Stomach (tissue), 19 donors: ENCODE measurements at places on chromosomes 7 and 10. TPM values are rescaled to one million over a fixed set of nuclear protein-coding genes. Genes with fewer than 3 reads are reported as not detected.

Gene SVIL
- 131 TPM for total RNA-seq

Gene NKX1-2
- not detected for total RNA-seq

Gene ABCC2
- 0.45 TPM for total RNA-seq

DNA sequence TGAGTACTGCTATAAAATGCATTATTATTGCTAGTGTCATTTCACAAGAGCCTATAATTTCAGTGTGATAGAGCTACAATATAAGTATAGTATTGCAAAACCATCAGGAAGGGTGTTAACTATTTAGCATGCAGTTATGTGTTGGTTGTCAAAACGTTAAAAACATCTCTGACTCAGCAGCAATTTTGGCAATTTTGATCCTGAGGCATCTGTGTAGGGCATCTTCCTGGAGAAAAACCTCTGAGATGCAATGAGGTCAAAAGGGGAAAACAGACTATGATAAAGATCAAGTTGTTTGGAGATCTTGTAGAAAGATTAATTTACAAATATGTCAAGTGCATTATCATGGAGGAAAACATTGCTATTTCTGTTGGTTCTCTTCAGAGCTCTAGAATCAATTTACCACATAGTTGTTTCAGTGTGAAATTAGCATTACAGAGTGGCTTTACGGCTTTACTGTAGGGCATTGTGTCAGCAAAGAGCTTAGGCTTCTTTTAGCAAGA is 5.3 kb downstream of the CFTR start:
- no peaks in the 10 kb centered on the region for H3K27me3 ChIP-seq
- H3K4me3 ChIP-seq, result no peak overlapping the region
- no peak overlapping the region for H3K27ac ChIP-seq

- no peak for DNase-seq
- H3K4me3 ChIP-seq, result no peak overlapping the region
- no peaks in the 10 kb centered on the region for H3K4me1 ChIP-seq
- no peaks in the 10 kb centered on the region for H3K36me3 ChIP-seq
- H3K27ac ChIP-seq, result no peak overlapping the region
These were observed 77.9 kb downstream of the CCDC71L start for GRCh38 chr7:106583100-106583499.

DNA sequence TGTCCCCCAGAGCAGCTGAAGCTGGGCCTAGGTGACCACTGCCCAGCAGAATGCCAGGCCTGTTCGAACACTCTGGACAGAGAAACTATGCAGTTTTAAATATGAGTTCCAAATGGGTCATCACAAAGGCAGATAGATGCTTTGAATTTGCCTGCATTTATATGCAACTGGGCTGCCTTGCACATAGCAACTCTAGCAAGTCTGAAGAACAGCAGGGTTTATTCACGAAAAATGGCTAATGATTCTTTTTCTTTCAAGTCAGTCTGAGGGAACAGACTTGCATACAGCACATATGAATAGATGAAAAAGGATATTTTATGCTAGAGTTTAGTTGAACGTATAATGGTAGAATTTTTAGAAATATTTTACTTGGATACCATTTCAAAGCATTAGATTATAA is 68.5 kb downstream of the SLC35B4 start:
- no peaks in the 10 kb centered on the region for H3K27me3 ChIP-seq
- H3K27ac ChIP-seq, result no peak overlapping the region
- H3K4me1 ChIP-seq, result no peaks in the 10 kb centered on the region
- H3K4me3 ChIP-seq, result no peak overlapping the region
- H3K36me3 ChIP-seq, result no peaks in the 10 kb centered on the region

- H3K4me3 ChIP-seq, result no peak overlapping the region
- H3K27me3 ChIP-seq, result no peaks in the 10 kb centered on the region
- H3K27ac ChIP-seq, result no peak overlapping the region
These were observed 235.2 kb downstream of the CELF2 start for GRCh38 chr10:11252887-11253286.

DNA sequence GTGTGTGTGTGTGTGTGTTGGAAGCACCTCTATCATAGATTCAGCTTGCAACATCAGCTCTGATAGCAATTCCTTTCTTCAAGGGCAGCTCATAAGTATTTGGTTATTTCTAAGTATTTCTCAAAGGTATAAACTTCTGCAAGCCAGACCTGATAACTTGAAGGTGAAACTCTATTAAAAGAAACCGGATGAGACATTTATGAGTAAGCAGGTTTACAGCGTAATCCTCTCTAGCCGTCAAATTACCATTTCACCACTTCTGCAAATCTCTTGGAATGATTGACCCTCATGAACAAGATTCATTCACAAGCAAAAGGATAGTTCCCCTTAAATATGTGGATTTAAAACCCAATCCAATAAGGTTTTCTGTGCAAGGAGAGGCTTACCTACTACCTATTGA is 23.1 kb downstream of the PDE1C start:
- no peak overlapping the region for H3K27ac ChIP-seq
- DNase-seq, result no peak
- no peak overlapping the region for H3K4me3 ChIP-seq
- H3K27me3 ChIP-seq, result no peaks in the 10 kb centered on the region

DNA sequence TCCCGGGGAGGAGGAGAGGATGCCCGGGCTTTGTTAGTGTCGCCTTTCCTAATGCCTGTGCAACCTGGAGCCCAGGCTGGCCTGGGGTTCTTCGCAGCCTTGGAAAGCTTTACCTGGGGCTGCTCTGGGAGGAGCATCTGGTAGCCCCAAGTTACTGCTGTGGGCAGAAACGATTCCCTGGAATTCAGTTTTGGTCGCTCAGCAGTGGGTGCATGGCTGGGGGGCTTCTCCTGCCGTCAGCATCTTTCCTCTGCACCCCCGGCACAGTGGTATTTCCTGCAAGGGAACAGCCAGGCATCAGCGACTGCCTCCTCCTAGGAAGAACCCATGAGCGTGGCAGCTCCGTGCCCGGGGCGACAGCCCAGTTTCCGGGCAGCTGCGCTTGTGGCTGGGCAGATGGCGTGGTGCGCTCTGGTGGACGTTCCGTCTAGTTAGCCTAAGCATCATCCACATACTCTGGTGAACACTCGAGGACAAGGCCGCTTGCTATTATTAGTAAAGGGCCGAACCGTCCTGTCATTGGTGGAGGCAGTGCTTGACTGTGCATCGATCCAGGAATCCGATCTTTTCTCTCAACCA is 107.0 kb upstream of the BTBD16 start:
- no peak overlapping the region for H3K27ac ChIP-seq
- peaks cover 56% of the 10 kb centered on the region for H3K4me1 ChIP-seq
- peaks cover 6% of the 10 kb centered on the region for H3K27me3 ChIP-seq
- peak overlapping the region; percentile 46 for H3K4me3 ChIP-seq
- H3K36me3 ChIP-seq, result peaks cover 7% of the 10 kb centered on the region
- DNase-seq, result no peak

GRCh38 chr10:88991899-88992320 is 1.3 kb downstream of the FAS start:
- H3K4me3 ChIP-seq, result peak overlapping the region; percentile 90
- peak overlapping the region; percentile 98 for H3K27ac ChIP-seq
- DNase-seq, result no peak
- H3K4me1 ChIP-seq, result peaks cover 76% of the 10 kb centered on the region
- H3K27me3 ChIP-seq, result no peaks in the 10 kb centered on the region

DNA sequence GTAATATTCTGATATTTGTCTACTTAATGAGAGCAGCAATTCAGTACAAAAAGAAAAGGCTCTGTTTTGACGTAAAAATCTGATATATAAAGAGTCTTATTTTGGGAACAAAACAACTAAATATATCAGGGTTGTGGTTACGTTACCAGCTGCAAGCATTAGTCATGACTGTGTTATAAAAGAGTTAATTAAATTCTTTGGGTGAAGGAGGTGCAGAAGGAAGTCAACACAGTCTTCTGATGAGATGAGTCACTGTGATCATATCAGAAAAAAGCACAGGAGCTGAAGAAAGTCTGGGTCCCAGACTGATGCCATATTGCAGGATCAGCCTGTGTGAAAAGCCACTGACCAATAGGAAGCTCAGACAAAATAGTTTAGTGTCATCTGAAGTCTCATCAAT is 234.3 kb upstream of the TEX47 start:
- H3K4me1 ChIP-seq, result no peaks in the 10 kb centered on the region
- no peak for DNase-seq
- H3K27me3 ChIP-seq, result no peaks in the 10 kb centered on the region
- no peak overlapping the region for H3K27ac ChIP-seq

- H3K27ac ChIP-seq, result no peak overlapping the region
- H3K4me1 ChIP-seq, result no peaks in the 10 kb centered on the region
- no peak for DNase-seq
- H3K27me3 ChIP-seq, result peaks cover 7% of the 10 kb centered on the region
- no peak overlapping the region for H3K4me3 ChIP-seq
These were observed 103.3 kb upstream of the PFKP start for GRCh38 chr10:2963889-2964631.

DNA sequence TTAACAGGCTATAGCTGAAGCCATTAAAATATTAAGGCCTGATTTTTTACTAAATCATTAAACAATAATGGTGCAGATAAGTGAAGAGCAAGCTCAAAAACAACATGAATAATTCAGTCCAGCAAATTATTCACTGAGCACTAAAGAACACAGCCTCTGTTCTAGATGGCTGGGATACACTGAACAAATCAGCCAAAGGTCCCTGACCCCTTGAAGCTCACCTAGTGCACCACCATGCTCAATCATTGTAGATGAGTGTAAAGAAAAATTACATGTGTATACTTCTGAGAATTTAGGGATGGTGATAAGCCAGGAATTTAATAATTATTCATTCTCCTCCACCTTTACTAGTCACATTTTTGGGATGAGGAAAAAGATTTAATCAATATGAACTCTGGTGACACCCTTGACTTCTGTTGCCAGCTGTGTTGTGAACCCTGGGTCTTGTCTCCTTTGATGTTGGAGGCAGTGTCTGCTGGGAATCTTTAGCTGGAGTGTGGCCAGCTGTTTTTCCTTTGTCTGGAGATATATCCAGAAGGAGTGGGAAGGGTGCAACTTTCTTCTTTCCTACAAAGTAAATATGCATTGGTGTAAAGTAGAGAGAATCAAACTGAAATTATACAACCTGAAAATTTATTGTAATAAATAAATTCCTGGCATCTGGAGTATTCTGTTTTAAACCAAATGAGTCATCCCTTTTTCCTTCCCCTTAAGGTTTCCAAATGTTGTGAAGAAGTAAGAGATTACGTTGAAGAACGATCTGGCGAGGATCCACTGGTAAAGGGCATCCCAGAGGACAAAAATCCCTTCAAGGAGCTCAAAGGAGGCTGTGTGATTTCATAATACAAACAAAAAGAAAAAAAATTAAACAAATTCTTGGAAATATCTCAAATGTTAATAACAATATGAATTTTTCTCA is 4.0 kb downstream of the GNGT1 start:
- no peaks in the 10 kb centered on the region for H3K36me3 ChIP-seq
- no peaks in the 10 kb centered on the region for H3K4me1 ChIP-seq
- DNase-seq, result no peak
- no peak overlapping the region for H3K4me3 ChIP-seq
- peak overlapping the region; percentile 68 for H3K27ac ChIP-seq

- no peak overlapping the region for H3K27ac ChIP-seq
- DNase-seq, result no peak
- H3K4me1 ChIP-seq, result no peaks in the 10 kb centered on the region
- no peaks in the 10 kb centered on the region for H3K36me3 ChIP-seq
These were observed 31.0 kb upstream of the GPR26 start for GRCh38 chr10:123635131-123635530.

DNA sequence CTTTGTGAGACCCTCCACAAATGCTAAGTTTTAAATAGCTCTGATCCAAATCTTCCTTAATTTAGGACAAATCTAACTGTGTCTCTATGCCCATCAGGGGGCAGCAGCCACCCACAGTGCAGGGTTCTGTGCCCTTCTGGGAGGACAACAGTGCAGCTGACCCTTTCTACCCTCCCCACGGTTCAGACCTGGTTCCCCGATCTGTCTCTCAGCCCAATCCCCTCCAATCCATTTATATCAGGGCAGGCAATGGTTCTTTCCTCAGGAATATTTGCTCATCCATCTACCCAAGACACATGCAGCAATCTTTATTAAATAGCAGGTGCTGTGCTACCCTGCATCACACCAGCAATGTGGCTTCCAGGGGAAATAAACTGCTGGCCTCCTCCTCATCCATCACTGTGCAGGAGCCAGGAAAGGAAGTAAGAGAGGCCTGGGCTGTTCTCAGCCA is 4.0 kb upstream of the RBM28 start:
- peaks cover 26% of the 10 kb centered on the region for H3K4me1 ChIP-seq
- peaks cover 31% of the 10 kb centered on the region for H3K27me3 ChIP-seq
- no peak overlapping the region for H3K27ac ChIP-seq
- DNase-seq, result peak; percentile 48

DNA sequence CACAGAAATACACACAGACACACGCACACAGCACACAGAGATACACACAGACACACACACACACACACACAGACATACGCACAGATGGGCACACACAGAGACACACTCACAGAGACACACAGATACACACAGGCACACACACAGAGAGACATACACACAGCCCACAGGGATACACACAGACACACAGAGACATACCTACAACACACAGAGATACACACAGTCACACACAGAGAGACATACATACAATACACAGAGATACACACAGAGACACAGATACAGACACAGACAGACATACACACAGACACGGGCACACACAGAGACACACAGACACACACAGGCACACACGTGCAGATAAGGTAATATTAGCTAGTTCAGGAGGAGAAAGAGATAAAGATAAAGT is 76.9 kb downstream of the EGFR start:
- no peaks in the 10 kb centered on the region for H3K27me3 ChIP-seq
- peaks cover 26% of the 10 kb centered on the region for H3K4me1 ChIP-seq
- no peaks in the 10 kb centered on the region for H3K36me3 ChIP-seq
- no peak overlapping the region for H3K27ac ChIP-seq
- no peak for DNase-seq
- H3K4me3 ChIP-seq, result no peak overlapping the region

- H3K4me3 ChIP-seq, result no peak overlapping the region
- H3K4me1 ChIP-seq, result no peaks in the 10 kb centered on the region
- DNase-seq, result no peak
- H3K36me3 ChIP-seq, result peaks cover 100% of the 10 kb centered on the region
- H3K27me3 ChIP-seq, result no peaks in the 10 kb centered on the region
- H3K27ac ChIP-seq, result no peak overlapping the region
These were observed 68.2 kb downstream of the CLEC2L start for GRCh38 chr7:139591550-139592195.

- DNase-seq, result no peak
- H3K27me3 ChIP-seq, result no peaks in the 10 kb centered on the region
- no peak overlapping the region for H3K27ac ChIP-seq
- H3K4me1 ChIP-seq, result peaks cover 19% of the 10 kb centered on the region
These were observed 2.3 kb downstream of the IL6 start for GRCh38 chr7:22729180-22729825.

DNA sequence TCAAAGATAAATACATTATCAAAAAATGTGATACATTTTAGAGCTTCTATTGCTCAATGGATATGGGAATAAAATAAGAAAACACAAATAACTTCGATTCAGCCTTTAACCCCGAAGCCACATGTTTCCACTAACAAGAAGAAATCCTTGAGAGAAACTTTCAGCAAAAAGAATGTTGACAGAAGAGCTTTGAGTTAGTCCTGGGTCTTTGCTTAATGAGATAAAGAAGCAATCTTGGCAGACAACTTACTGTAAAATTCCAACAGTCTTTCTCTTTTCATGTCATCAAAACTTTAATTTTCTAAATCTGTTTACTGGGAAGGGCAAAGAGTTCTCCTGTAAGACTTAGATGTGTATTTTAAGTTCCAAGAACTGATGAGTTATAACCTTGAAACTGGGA is 810.2 kb downstream of the CNTNAP2 start:
- H3K36me3 ChIP-seq, result no peaks in the 10 kb centered on the region
- no peaks in the 10 kb centered on the region for H3K27me3 ChIP-seq
- H3K4me3 ChIP-seq, result no peak overlapping the region
- no peaks in the 10 kb centered on the region for H3K4me1 ChIP-seq
- H3K27ac ChIP-seq, result no peak overlapping the region
- DNase-seq, result peak; percentile 36

- H3K4me3 ChIP-seq, result no peak overlapping the region
- no peaks in the 10 kb centered on the region for H3K4me1 ChIP-seq
- no peaks in the 10 kb centered on the region for H3K27me3 ChIP-seq
- H3K27ac ChIP-seq, result no peak overlapping the region
These were observed 180.1 kb downstream of the GRM3 start for GRCh38 chr7:86823769-86824168.
